Activated CD4-positive, alpha-beta T cell treated with anti-CD3 and anti-CD28 coated beads, Interleukin-2, amount 10 ng/mL, durations not matched to agents 24 days and 14 days (primary cell): ENCODE measurements at places on chromosomes 13 and 19.

- no peak for DNase-seq
These were observed 2.0 kb upstream of the SRRM5 start for GRCh38 chr19:43609872-43610271.

DNA sequence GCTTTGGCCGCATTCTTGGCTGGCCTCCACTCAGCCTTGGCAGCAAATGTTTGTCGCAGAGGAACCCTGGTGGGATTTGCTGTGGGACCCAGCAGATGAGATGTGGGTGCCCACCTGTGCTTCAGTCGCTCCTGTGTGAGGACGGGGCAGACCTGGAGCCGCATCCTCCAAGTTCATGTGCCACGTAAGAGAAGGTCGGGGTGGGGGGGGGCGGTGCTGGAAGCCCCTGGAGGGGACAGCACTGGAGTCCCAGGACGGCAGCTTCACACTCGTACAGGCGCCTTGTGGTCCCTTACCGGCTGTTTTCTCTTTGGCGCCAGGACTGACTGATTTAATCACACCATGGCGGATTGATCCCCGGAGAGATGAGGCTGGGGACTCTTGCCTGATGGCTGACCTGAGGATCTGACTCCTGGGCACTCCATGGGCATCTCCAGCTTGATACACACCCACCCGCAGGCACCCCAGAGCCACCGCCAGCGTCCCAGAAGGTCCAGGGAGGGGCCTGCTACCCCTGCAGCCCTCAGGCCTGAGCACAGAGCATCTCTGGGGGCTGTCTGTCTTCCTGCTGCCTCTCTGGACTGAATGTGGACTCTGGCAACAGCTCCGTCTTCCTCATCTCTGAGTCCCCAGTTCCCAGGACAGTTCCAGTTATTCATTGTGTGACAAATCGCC is 10.0 kb upstream of the GRTP1 start:
- DNase-seq, result no peak

GRCh38 chr13:30664689-30665275 is 47.1 kb downstream of the USPL1 start:
- DNase-seq, result no peak

GRCh38 chr19:39448271-39448670 is 2.9 kb downstream of the SUPT5H start:
- no peak for DNase-seq

GRCh38 chr19:49469828-49470614 is 4.0 kb upstream of the FLT3LG start:
- DNase-seq, result peak; percentile 95

DNA sequence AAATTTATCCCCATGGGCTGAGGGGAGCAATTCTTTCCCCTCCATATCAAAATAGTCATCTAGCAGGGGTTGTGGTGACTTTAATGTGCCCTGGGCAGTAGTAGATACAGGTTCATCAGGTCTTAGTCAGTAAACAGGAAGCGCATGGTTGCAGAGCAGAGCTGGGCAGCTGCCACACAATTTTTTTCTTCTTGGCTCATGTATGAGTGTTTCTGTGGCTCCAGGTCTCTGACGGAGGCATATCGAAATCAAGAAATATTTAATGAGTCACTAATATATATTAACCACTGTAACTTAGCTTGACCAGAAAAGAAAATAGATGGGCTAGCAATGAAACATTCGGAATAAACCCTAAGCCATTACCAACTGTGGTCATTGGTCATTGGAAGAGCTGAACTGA is 68.4 kb upstream of the UBL3 start:
- DNase-seq, result no peak

- DNase-seq, result no peak
These were observed 314.4 kb upstream of the NBEA start for GRCh38 chr13:34627509-34628208.

DNA sequence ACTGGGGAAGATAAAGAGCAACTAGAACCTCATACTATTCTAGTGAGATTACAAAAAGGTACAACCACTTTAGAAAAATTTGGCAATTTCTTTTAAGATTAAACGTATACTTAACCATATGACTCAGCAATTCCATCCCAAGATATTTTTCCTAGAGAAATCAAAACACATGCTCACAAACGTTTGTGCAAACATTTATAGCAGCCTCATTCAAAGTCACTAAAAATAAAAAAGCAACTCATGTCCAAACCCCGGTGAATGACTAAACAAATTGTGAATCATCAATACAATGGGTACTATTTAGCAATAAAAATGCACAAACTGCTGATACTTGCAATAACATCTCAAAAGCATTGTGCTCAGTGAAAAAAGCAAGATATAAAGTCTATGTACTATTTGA is 121.5 kb downstream of the FRY start:
- no peak for DNase-seq

GRCh38 chr19:55153652-55154264 is 3.8 kb downstream of the TNNI3 start:
- no peak for DNase-seq
